ENCODE measurements at places on chromosomes 3 and 15.

DNA sequence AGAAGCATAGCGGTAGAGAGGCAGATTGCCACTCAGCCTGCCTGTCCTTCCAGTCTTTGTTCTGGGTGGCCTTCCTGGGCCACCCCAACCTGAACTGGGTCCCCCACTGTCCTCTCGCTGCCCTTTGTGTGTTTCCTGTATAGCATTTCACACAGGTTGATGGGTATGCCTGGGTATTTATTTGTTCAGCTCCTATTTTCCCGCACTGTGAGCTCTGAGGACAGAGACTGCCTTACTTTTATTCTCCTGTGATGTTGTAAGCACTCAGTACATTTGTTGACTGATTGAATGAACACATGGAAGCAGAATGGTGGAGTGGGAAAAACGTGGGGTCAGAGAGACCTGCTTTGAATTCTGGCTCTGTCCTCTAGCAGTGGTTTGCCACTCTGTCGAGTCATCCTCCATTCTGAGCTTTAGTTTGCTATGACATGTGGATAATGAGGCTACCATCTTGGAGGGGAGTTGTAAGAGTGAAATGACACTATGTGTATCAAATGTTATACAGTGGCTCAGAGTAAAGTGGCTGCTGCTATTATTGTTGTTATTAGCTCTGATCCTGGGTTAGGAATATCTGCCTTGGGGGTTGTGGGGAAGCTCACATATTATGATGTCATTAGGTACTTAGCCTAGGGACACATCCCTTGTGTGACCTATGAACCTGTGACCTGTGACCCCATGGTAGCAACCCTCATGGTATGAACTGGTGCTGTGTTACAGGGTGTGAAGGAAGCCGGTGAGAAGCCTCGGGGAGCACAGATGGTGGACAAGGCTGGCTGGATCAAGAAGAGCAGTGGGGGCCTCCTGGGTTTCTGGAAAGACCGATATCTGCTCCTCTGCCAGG is 6.4 kb downstream of the PLEKHO2 start:
- DNase-seq = no peak

DNA sequence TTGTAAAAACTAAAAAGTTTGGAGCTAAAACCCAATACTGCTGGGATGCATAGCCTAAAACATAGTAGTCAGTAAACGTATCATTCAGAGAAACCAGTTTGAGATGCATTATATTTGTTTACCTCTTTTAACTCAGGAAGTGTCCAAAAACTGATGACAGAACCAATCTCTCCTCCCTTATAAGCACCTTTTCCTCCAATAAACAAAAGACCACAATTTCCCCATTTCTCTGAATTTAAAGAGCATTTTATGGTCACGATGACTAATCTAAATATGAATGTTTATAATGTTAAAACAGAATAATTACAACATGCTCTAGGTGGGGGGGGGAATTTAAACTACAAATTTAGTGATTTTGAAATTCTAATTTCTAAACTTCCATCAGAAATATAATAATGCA is 58.5 kb downstream of the CEP63 start:
- no peak for DNase-seq

GRCh38 chr3:150623945-150624344 is 20.8 kb downstream of the SELENOT start:
- no peak for DNase-seq

DNA sequence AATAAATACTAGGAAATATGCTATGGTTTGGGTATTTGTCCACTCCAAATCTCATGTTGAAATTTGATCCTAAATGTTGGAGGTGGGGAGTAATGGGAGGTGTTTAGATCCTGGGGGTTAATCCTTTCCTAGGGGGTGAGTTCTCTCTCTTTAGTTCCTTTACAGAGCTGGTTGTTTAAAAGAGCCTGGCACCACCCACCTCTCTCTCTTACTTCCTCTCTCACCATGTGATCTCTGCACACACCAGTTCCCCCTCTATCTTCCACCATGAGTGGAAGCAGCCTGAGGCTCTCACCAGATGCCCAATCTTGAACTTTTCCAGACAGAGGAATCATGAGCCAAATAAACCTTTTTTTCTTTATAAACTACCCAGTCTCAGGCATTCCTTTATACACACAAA is 10.5 kb downstream of the SLC24A5 start:
- DNase-seq = no peak

DNA sequence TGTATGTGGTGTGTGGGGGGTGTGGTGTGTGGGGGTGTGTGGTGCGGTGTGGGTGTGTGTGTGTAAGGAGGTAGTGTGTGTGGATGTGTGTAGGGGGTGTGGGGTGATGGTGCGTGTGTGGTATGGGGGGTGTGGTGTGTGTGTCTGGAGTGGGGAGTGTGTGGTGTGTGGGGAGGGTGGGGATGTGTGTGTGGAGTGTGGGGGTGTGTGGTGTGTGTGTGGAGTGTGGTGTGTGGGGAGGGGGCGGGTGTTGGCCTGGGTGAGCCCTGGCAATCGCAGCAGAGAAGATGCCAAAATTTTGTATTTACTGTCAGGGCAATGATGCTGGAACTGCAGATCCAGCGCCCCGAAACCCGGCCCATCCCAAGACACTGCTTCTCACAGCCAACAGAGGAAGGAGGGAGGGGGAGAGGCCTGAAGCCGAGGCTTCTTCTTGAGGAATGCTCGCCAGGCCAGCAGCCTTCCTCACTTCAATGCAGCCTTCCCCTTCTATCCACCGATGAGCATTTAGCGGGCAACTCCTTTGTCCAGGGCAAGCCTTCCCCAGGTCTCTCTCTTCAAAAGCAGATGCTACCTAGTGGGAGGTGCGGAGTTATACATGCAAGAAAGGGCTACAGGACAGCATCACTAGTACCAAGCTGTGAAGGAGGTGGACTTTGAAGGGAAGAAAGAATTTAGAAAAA is 11.9 kb upstream of the SRP14 start:
- no peak for DNase-seq

DNA sequence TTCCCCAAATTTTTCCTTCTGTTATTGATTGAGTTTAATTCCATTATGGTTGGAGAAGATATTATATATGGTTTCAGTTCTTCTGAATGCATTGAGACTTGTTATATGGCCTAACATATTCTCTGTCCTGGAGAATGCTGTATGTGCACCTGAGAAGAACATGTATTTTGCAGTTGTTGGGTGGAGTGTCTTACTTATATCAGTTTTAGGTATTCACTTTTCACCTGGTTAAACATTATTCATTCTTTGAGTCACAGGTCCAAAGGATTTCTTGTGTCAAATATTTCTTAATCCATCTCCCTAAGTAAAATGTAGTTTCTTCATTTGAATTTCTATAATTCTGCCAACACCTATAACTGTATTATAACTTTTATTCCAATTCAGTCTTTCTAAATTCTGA is 17.8 kb downstream of the ACKR2 start:
- no peak for DNase-seq

GRCh38 chr3:46293991-46294833 is 52.0 kb downstream of the CCR3 start:
- DNase-seq = no peak

GRCh38 chr3:53269888-53270880 is 14.4 kb upstream of the TKT start:
- no peak for DNase-seq

GRCh38 chr3:135056084-135056730 is 261.1 kb downstream of the EPHB1 start:
- no peak for DNase-seq

- no peak for DNase-seq
Measured at GRCh38 chr3:127964816-127965215, 49.8 kb downstream of the KBTBD12 start.

DNA sequence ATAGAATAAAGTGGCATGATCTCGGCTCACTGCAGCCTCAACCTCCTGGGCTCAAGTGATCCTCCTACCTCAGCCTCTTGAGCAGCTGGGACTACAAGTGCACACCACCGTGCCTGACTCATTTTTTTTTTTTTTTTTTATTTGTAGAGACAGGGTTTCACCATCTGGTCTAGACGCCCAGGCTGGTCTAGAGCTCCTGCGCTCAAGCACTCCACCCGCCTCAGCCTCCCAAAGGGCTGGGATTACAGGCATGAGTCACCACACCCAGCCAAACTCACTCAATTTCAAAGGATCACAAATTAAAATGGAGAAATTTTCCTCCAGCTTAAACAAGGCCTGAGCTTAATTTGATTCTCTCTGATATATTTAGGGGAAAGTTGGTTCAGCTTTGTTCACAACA is 27.3 kb upstream of the NMB start:
- no peak for DNase-seq

GRCh38 chr3:101638261-101638745 is 38.6 kb downstream of the ZBTB11 start:
- no peak for DNase-seq

DNA sequence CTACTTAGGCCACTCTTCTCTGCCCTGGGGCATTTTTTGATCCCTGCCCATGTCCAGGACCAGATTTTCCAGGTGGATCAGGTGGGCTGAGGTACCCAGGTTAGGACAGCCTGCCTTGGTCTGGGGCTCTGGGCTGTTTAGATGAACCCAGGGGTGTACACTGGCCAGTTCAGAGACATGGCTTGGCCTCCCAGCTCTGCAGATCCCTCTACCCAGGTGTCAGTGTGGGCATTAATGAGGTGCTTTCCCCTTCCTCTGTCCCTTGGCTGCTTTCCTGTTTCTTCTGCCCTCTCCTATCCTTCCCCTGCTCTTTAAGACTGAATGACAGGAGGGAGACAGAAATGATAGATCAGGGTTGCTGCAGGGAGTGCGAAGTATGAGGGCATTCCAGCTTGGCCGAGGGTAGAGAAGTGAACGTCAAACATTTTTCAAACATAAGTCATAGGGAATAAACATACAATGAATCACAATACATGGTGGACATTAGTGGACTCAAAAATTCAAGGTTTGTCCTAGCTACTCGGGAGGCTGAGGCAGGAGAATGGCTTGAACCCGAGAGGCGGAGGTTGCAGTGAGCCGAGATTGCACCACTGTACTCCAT is 30.5 kb downstream of the RTP1 start:
- DNase-seq = no peak

GRCh38 chr15:38461066-38461833 is 7.3 kb downstream of the FAM98B start:
- DNase-seq = no peak

- no peak for DNase-seq
Measured at GRCh38 chr15:41554915-41555314, 4.1 kb upstream of the TYRO3 start.

GRCh38 chr3:4943549-4943948 is 35.7 kb upstream of the BHLHE40 start:
- no peak for DNase-seq

GRCh38 chr3:130850044-130850797 is 43.7 kb upstream of the ATP2C1 start:
- DNase-seq = no peak

DNA sequence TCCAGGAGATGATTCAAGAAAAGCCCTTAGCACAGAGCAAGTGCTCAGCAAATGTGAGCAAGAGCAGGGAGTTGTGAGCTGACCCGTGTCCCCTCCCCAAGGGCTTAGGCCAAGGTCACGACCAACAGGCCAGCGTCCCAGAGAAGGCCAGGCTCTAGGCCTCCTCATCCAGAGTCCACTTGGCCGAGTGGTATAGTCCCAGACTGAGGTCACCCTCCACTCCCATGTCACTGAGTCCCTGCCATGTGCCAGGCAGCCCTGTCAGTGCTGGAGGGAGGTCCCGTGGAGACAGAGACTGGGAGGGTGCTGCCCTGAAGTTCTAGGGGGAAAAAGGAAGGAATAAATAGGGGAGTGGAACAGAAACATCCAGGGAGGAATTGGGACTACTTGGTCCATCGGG is 44.0 kb downstream of the TPRA1 start:
- no peak for DNase-seq

DNA sequence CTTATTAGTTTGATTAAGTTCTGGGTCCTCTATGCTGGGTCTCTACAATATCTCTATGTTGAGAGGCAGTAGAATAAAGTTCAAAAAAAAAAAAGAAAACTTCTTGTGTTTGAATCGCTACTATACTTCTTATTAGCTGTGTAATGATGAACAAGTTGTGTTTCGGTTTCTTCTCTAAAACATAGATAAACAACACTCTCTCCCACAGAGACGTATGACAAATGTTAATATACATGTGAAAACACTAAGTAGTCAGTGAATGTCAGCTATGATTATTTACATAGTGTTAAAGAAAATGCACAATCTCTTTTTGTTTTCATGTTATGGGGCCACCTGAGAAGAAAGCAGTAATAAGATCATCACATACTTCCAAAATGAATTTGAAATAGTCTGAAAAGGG is 45.3 kb downstream of the ACAP2 start:
- DNase-seq = no peak

DNA sequence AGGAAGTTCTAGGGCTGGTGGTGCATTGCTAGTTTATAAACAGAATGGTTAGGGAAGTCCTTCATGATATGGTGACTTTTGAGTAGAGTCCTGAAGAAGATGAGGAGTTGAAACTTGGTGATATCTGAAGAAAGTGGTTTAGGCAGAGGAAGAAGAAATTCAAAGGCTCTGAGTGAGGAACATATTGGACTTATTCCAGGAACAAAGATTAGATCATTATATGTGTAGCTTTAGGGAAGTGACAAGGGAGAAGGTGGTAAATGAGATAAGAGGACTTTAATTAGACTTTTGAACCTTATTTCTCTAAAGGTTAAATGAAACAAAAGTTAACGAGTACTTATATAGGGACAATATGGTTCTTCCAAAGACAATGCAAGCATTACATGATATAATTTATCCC is 286.7 kb downstream of the DOCK3 start:
- DNase-seq = no peak

GRCh38 chr3:94071713-94072284 is 8.9 kb downstream of the NSUN3 start:
- no peak for DNase-seq

DNA sequence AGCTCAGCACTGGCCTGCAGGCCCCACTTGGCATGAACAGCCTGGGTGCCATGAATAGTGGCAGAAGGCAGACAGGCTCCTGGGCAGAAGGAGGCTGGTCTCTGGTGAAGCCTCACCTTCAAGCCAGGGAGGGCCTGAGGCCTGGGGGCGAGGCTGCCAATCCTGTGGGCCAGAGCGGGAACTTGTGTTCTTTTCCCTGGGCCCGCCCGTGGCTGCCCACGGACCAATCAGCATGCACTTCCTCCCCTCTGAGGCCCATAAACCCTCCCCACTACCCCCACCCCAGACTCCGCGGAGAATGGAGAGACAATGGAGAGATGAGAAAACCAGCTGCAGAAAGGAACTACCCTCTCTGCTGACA is 283.8 kb upstream of the ROBO1 start:
- no peak for DNase-seq

DNA sequence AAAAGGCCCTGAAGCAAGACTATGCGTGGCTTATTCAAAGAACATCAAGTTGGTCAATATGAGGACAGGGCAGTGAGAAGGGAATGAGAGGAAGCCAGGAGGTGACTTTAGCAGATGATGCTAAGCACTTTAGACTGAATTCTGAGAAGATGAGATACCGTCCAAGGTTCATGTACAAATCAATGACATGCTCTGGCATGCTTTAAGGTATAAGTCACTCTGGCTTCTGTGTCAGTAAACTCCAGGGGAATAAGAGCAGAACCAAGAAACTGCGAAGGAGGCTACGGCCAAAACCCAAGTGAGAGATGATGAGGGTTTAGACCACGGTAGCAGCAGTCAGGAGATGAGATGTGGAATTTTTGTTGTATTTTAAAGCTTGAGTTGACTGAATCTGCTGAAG is 8.9 kb upstream of the CCDC50 start:
- DNase-seq = no peak

Measured in stimulated activated CD8-positive, alpha-beta memory T cell treated with anti-CD3 and anti-CD28 coated beads, Interleukin-4, amount 100 ng/mL, for 1 hour (primary cell).